ENCODE measurements at places on chromosomes 7 and 10.

GRCh38 chr10:48363617-48364355 is 57.3 kb downstream of the MAPK8 start:
- DNase-seq, result peak; percentile 24

DNA sequence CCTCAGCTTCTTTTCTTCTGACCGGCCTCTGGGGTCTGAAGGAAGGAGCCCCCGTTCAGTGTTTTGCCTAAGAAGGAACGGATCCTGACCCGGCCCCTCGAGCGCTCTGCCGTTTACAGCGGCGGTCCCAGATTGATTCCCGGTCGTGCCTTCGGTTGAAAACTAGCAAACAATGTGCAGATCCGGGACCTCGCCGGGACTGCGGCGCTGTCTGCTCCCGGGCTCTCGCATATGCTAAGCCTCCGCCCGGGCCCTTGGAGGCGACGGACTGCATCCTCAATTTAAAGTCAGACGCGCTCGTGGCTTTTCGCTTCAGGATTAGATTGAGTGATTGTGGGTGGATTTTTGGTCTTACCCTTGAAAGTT is 559 bp downstream of the DBF4 start:
- peak; percentile 38 for DNase-seq

DNA sequence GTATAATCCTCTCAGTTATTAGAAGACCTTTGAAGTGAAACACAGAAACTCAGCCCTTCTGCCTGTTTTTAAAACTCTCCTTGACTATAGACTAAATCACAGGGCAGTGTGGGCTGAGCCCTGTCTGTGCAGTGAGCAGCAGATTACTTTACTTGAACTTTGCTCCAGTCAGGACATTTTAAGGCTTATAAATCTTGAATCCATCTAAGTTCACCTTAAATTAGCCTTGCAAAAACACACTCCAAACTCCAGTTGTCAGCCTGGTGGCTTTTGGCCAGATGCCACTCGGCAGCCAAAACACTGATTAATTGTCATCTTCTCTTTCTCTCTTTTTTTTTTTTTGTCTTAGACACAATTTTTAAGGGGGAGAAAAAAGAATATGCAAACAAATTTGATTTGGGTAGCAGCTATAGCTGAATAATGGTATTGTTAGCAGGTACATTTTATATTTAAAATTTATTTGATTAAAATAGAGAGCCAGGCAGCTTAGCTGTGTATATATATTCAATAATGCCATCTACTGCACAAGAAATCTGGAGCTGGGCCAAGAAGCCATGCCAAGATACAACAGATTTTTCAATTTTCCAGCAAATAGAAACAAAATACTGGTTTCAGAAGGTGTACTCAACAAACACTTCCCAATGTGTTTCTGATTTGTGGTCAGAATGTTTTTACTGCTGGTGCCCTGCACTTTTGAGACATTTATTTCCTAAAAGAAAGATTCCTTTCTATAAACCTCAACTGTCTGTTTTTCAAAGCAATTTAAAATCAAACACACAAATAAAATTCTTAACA is 247.7 kb downstream of the TFEC start:
- peak; percentile 6 for DNase-seq

DNA sequence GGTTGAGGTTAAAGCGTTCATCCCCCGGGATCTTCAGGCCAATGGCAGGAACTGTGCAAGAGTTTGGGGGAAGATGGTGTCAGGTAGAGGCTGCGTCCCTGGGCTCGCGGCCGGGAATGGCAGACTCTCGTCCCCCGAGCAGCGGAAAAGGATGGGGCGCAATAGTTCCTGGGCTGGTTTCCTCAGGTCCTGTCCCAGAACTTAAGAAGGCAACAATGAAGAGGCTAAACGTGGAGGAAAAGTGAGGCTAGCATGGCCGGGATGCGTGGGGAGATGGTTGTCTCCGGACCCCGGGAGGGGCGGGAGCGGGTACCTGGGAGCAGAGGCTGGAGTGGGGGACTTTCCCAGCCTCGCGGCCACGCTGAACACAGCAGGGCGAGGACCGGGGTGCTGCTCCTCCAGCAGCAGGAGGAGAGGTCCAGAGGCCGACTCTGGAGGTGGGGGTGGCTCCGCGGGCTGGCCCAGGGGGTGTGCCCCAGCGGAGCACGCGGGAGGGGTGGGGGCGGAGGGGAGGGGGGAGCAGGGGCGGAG is 882 bp downstream of the IRF5 start:
- DNase-seq, result no peak

DNA sequence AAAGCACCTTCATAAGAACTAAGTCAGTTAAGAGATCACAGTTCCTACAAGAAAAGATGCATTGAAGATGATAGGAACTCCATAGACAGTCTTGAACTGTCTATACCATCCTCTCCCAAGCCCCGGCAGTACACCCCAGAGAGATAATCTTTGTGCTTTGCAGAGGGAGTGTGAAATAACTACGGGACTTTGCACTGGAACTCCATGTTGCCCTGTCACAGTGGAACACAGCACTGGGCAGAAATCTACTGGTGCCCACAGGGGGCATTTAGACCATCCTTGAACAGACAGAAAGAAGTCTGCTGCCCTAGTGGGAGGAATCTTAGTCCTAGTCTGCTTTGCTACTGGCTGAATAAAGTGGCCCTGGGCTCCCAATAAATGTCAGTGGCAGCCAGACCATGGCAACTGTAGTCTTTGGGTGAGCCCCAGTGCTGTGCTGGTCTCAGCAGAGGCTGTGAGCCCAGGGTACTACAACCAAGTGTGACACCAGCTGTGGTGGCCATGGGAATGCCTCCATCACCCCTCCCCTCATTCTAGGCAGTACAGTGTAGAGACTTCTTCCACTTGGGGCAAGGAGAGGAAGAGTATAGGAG is 107.7 kb upstream of the TMEM168 start:
- no peak for DNase-seq

GRCh38 chr10:129775681-129776080 is 188.4 kb downstream of the EBF3 start:
- DNase-seq, result no peak

DNA sequence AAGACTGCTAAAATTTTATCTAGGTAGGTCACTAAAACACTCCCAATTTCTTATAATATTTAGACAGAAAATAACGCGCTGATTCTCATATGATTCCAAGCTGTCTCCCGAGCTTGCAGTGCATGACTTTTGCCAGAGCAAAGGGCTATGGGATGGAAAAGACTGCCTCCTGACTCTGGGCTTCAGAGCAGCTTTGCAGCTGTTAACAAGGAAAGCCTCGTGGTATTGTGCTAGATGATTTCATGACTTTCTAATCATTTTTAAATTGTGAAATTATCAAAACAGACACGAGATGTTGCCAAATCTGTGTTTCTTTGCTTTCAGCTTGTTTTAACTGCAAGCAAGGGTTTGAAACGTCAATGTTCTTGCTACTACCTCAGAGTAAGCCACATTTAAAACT is 238.3 kb downstream of the AGMO start:
- DNase-seq, result no peak

GRCh38 chr7:142709921-142710320 is 39.4 kb upstream of the PRSS1 start:
- no peak for DNase-seq

DNA sequence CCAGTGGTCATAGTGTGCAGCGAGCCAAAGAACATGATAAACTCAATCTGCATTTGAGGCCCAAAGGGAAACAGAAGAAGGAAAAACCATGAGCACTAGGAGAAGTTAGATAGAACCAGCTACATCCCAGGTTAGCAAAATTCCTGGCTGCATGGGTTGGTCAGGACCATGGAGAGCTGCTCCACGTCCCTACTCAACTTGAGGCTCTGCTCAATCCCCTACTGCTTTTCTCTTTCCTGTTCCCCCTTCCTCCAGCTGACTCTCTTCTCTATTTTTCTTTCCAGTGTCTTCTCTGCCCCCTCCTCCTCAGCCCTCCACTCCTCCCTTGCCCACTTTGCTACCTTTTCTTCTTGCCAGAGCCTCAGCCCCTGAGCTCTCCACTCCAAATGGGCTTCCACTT is 21.9 kb upstream of the VSIR start:
- no peak for DNase-seq

DNA sequence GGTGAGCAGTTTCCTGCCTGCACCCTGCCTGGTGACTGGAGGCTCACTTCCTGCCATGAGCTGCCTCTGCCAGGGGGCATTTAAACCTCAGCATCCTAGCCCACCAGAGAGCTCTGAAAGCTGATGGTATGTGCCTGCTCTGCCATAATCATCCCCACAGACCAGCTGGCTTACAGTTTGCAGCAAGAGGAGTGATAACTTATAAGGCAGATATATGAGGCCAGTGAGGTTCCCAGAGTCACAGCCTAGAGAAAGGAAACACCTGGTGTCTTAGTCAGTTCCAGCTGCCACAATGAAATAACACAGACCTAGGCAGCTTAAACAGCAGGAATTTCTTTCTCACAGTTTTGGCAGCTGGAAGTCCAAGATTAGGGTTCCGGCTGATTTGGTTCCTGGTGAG is 232.0 kb downstream of the PAXIP1 start:
- no peak for DNase-seq

DNA sequence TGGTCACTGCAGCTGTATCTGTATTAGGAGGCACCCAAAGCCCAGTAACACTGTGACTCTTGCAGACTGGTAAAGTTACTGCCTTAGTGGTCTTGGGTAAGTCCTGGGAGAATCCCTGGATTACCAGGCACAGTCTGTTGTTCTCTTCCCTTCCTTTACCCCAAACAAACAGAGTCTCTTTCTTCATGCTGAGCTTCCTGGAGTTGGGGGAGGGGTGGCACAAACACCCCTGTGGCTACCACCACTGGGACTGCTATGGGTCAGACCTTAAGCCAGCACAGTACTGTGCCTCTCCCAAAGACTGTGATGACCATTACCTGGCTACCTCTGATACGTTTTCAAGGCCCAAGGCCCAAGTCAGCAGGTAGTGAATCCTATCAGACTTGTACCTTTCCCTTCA is 59.9 kb upstream of the FAM3C start:
- no peak for DNase-seq

- no peak for DNase-seq
Observed at GRCh38 chr10:131160219-131160875, 151.2 kb downstream of the TCERG1L start.

GRCh38 chr10:33031815-33032653 is 74.0 kb upstream of the ITGB1 start:
- no peak for DNase-seq

GRCh38 chr7:150313367-150313809 is 9.8 kb upstream of the LRRC61 start:
- no peak for DNase-seq

DNA sequence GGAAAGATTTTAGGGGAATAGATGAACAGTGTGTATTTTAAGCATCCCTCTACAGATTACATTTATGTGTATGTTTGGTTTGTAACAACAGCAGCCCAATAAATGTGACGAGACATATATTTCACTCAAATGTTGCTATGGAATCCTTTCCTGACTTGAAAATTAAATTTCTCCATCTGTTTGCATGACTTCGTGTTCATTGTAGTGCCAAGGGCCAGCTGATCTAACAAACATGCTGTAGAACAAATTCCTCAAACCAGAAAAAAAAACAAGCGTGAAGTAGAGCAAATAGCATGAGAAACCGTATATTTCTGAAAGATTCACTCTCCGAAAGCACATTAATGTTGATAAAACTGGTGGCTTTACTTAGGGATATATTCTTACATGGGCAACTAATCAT is 87.8 kb downstream of the NRCAM start:
- peak; percentile 14 for DNase-seq

DNA sequence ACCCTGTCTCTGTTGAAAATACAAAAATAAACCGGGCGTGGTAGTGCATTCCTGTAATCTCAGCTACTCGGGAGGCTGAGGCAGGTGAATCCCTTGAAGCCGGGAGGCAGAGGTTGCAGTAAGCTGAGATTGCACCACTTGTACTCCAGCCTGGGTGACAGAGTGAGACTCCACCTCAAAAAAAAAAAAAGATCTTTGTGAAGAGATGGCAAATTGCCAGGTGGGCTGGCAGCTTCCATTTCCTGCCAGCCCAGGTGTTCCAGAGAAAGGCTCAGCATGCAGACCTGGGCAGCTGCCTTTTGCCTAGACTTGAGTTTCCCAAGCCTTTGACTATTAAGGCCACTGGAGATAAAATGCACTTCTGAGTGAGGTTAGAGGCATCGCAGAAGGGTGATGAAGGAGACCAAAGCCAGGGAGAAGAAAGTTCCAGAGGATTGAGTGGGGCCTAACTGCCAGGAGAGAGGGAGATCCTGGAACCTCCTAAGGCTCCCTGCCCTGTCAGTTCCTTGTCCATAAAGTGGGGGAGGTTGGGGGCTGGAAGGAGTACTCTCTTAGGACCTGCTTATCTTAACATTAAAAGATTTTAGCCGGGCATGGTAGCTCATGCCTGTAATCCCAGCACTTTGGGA is 10.0 kb upstream of the DDIT4 start:
- DNase-seq, result peak; percentile 81

GRCh38 chr7:44882899-44883298 is 2.4 kb downstream of the PURB start:
- no peak for DNase-seq

GRCh38 chr10:132349766-132350165 is 17.8 kb downstream of the LRRC27 start:
- DNase-seq, result no peak
